Left hindlimb (tissue), 1 donor: ENCODE measurements at places on chromosomes 1 and 21.

DNA sequence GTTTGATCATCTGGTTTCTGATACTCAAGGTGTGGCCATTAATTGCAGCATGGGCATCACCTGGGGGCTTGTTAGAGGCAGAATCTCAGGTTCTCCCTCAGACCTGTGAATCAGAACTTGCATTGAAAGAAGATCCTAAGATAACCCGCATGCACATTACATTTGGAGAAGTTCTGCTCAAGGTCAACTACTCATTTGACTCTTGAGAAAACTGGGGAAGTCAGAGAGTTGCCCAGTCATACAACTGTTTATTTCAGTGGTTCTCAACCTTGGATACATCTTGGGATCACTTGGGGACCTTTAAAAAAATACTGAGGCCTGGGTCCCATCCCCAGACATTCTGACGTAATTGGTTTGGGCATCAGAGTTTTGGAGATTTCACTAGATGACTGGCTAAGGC, 30.5 kb downstream of the CAMTA1 start:
- DNase-seq: no peak

GRCh38 chr1:93651695-93652094, 29.9 kb downstream of the BCAR3 start:
- DNase-seq: no peak

DNA sequence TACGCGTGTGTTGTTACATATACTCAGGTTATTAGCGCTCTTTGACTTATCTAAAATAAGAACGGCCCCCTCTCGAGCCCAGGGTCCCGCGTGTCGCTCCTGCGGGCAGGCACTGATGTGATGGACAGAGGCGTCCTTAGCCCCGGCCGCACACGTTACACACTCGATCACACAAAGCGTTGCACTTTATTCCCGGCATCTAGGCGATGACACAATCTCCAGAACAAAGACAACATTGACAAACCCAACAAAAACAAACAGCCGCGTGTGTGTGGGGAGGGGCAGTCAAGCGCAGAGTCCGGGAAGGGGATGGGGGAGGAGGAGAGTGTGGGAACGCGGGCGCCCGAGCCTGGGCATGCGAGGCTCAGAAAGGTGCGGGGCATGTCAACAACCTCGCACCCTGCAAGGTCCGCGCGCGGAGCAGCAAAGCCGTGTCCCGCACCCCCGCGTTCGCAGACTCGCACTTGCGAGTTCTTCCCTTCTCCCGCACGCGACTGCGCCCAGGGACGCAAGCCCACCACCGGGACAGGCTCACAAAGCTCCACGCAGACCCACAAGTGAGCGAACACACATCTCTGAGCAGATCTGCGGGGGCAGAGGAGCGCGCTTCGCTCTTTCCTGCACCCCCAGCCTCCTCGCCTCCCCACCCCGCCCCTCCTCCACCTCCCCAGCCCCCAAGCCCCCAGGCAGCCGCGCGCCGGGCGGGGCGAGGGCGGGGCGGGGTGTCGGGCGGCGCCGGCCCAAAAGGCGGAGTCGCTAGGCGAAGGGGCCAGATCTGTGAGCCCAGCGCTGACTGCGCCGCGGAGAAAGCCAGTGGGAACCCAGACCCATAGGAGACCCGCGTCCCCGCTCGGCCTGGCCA, at the start of gene EFNA1:
Gene EFNA1, plus strand, starts transcription at position 772 of the 862 bp plus-strand sequence. CDS start 102 bp downstream, outside the sequence.
- DNase-seq: peak; percentile 64

DNA sequence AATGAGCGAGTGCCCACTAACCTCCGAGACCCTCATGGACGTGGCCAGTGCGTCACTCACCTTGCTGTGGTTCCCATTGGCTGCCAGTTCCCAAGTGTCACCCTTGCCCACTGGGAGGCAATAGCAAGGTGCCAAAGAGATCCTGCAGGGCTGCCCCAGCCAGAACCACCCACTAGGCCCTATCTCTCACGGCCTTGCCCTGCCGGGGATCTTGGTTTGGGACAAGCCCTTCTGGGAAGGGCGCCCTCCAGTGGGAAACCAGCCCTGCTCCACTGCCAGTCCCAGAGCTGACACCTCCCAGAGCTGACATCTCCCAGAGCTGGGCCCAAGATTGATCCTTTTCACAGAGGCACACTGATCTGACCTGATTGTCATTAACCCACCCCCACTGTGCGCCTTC, 2.1 kb upstream of the SELENON start:
- no peak for DNase-seq

DNA sequence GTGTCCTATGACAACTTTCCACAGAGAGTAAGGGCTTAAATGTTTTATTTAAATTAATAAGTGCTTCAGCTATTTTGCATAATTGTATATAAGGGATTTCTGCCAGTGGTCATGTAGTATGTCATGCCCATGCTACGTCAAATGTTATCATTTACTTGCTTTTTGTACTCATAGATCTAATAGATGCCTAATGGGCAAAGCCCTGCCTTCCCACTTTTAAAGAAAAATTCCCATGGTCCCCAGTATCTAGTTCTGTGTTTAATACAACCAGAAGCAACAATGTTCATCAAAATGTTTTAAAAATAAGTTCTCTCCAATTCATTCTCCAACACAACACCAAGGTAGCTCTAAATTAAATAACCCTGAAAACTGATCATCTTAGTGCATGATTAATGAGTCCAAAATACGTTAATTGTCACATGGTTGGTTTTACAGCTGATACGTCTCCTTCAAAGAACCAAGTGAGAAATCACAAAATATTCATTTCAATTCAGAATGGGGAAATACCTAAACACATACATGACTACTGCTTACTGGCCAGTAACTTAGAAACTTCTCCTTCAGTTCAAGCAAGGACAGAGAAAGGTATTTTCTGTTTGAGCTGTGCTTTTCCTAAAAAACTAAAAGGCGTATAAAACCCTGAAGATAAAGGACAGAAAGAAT, 49.1 kb upstream of the SDC3 start:
- DNase-seq: no peak

DNA sequence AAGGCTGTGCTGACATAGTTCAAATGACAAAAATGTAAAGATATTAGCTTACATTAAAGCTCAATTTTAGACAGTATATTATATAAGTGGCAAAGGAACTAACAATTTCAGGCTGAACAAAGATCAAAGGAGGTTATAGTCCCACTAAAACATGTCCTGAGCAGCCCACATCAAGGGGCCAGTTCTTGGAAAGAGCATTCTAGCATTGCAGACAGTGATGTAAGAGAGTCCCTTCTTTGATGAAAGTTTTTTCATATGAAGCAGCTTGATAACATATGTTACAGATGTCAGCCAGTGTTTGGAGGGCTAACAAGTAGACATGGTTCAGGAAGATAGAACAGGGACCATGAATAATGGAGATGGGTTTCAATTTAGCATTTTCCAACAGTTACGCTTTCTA, 301.7 kb downstream of the NTNG1 start:
- DNase-seq: no peak

DNA sequence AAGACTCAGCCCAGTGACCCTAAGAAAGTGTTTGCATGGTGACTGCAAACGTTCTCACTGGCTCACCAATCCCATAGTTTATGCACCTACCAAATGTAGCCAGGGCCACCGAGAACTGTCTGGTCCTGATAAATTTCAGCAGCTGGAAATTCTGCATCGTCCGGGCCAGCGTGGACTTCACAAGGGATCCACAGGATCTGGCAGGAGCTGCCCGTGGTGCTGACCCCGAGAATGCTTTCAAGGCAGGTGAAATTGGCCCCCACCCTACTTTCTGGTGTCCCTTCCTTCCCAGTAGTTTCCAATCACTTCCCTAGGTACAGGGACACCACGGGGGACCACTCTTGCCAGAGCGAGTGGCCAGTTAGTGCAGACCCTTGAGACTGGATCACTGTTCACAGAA, 26.2 kb downstream of the UBASH3A start:
- DNase-seq: no peak

DNA sequence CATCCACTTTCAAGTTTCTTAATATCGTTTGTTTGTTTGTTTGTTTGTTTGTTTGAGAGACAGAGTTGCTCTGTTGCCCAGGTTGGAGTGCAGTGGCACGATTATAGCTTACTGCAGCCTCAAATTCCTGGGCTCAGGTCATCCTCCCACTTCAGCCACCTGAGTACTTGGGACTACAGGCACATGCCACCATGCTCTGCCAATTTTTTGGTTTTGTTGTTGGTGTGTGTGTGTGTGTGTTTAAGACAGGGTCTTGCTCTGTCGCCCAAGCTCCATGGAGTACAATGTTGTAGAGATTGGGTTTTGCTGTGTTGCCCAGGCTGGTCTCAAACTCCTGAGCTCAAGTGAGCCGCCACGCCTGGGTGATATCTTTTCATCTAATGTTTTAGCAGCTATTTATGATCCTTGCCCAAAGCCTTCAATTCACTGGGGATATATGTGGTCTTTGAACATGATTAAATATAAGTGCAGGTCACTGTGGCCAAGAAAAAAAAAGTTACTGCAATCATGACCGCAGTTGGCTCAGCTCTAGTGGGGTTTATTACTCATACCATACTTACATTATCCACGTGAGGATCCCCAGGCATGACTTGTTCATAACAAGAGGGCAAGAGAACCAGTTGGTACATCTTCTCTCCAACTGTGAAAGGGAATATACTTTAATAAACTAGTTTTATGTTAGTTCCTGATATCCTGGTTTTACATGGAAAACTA, 8.0 kb downstream of the RRP1B start:
- DNase-seq: no peak

- no peak for DNase-seq
Measured at GRCh38 chr1:72097851-72098570, 184.3 kb downstream of the NEGR1 start.

- DNase-seq: peak; percentile 58
Measured at GRCh38 chr1:5889901-5890300, 102.3 kb downstream of the NPHP4 start.

GRCh38 chr1:7403265-7404045, 367.6 kb upstream of the VAMP3 start:
- DNase-seq: no peak

- DNase-seq: no peak
Measured at GRCh38 chr1:177138347-177138746, 26.2 kb downstream of the ASTN1 start.

DNA sequence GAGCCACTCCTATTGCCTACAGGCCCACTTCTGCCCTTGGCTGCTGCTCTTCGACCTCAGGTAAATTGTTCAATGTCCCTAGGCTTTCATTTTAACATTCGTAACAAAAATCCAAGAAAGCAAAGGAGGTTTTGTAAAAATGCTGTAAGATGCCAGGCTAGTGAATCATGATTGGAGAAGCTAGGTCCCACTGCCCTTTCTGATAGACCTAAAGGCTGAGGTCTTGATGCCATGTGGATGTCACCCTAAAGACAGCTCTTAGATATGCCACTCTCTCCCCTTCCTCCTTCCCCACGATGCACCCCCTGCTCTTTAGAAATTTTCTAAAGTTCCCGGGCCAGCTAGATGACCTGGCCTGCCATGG, 9.9 kb upstream of the TMEM39B start:
- no peak for DNase-seq

- no peak for DNase-seq
Measured at GRCh38 chr1:234258071-234258470, 115.2 kb upstream of the COA6 start.
